ENCODE measurements at places on chromosomes 5 and 9.
A peak's percentile ranks its signal among the peaks of the same experiment; 100 is the strongest.

DNA sequence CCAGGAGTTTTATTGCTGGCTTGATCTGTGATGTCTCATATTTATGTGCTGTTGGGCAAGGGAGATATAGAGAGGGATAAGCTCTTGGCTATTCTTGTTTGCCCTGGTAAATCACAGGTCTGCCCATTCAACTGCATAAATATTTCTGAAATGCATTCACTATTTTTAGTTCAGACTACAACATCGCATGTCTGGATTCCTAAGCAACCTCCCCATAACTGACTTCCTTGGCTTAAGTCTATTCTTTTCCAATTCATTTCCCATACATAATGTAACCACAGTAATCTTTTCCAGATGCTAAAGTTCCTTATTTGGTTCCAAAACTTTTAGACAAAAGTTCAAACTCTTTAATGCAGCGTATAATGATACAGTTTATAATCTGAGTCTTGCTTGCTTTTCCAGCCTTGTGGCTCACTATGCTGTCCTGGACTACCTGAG lies 321.4 kb upstream of the ACTBL2 start:
- DNase-seq, result no peak

GRCh38 chr9:93154293-93154903 lies 20.3 kb upstream of the NINJ1 start:
- peak; percentile 20 for DNase-seq

- DNase-seq, result no peak
These were observed 401.9 kb upstream of the GRIA1 start for GRCh38 chr5:153088538-153088937.

DNA sequence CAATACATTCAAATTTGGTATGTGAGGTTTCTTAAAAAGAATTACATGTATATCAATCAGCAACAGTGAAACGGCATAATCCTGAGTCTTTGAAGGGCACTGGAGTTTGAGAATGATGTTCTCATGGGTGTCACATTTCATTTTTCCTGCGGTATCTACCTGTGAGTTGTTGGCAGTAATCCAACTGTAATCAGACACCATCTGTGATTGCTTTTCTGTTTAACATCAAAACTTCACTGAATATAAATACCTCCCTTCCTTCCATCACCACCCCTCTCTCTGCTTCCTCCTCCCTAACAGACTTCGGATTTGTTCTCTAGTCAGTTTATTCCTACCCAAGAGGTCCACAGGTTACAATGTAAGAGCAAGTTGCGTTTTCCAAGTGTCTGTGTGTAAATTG lies 275.2 kb upstream of the PCSK5 start:
- DNase-seq, result peak; percentile 91

- no peak for DNase-seq
These were observed 17.6 kb downstream of the HAPLN1 start for GRCh38 chr5:83703059-83703458.

- no peak for DNase-seq
These were observed 14.2 kb downstream of the SLIT3 start for GRCh38 chr5:169286572-169287300.

GRCh38 chr9:136960212-136960937 lies 8.3 kb downstream of the LCN12 start:
- no peak for DNase-seq

- no peak for DNase-seq
These were observed 76.2 kb downstream of the STK10 start for GRCh38 chr5:172111852-172112225.

- DNase-seq, result no peak
These were observed 37.7 kb upstream of the IL7R start for GRCh38 chr5:35819026-35819425.
